ENCODE measurements at places on chromosomes 11 and 22. TPM values are rescaled to one million over a fixed set of nuclear protein-coding genes. Genes with fewer than 3 reads are reported as not detected.

Gene LIF
- total RNA-seq: 13.4 TPM

Gene CEND1
- total RNA-seq: not detected

Gene TRPM5
- total RNA-seq: 0.07 TPM

Gene ANO5
- 7.3 TPM for total RNA-seq

Gene OR2AG2
- total RNA-seq: 0.12 TPM

Gene CLDN5
- 4.9 TPM for total RNA-seq

Gene ZDHHC13
- 27.1 TPM for total RNA-seq

Gene INPP5J
- total RNA-seq: 3.5 TPM

Gene PARVG
- total RNA-seq: 0.96 TPM

Gene HOATZ
- total RNA-seq: not detected

Gene LRRC32
- 25.5 TPM for total RNA-seq

Gene PTH
- total RNA-seq: 1.4 TPM

DNA sequence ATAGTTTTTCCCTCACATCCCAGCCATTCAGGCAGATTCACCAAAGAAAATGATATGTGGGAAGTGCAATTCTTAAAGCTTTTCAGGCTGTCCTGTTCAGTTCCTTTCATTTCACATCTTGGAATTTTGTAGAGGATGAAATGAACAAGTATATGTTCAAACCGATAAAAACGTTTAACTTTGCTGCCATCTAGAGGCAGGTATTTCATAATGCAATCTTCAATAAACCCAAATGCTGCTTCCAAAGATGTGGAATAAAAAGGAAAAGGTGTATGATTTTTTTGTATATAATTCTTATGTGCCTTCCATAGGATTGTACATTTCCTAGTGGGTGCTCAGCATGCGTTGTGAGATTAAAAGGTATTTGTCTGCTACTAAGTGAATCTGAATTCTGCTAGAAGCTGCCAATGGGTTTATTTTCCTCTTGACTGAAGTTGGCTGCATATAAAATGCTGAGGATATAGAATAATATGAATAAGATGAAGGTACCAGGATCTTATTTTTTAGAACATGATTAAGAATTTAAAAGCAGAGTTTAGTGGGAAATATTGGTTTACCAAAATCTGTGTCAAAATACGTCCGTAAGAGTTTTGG is 199.3 kb downstream of the PGR start:
- peak; percentile 76 for DNase-seq

- DNase-seq: no peak
Observed at GRCh38 chr11:72141066-72141465, 5.5 kb downstream of the FOLR3 start.

DNA sequence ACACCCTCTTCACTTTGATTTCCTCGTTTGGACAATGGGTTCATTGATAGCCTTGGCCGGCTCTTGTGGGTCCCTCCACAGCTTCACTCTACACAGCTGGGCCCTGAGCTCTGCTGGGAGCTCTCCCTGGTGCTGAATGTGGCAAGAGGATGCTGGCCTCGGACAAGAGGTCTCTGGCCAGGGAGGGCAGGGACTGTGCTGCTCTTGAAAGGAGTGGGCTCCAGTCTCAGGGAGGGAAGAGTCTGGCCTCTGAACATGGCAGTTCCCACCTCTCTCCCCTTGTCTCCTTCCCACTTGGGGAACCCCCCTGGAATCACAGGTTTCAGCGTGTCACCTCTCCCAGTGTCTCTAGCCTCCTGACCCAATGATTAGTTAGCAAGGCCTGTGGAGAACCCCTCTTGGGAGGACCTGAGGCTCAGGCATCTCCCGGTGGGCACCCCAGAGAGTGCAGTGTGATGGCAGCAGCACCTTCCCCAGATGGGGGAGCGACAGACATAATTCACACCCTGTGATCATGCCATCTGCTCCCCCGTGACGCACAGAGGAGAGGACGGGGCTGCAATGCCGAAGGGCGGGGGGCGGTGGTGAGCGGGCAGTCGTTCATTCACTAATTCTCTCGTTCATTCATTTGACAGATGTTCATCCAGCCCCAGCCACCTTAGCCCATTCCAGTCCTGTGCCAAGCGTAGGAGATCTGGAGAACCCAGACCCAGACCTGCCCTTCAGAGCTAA is 2.8 kb upstream of the CABP7 start:
- peak; percentile 88 for DNase-seq

- peak; percentile 42 for DNase-seq
Observed at GRCh38 chr11:134261626-134262488, 8.5 kb downstream of the ACAD8 start.

DNA sequence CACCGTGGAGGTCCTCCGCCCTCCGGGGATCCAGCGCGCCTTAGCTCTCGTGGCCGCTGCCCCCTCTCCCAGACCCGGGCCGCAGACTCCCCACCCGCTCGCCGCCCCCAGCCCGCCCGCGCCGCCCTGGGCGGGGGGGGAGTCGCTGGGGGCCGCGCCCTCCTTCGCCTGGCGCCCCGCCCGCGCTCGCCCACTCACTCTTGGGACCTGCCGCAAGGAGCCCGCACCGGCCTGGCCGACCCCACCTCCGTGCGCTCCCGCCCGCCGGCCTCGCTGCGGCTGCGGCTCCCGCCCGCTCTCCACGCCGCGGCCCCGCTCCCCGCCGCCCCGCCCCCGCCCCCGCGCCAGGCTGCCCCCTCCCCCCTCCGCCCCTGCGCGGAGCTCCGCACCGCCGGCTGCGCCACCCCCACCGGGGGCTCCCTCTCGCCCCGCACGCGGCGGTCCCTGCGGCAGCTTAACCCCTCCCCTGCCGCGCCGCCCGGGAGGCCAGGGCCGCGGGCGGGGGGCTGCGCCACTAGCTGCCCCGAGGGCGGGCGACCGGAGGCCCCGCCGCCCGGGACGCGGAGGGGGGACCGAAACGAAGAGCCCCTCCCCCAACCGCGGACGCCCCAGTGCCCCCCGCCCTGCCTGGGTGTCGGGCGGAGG is 724 bp upstream of the RASGRP2 start:
- DNase-seq: no peak

- peak; percentile 61 for DNase-seq
Observed at GRCh38 chr22:20957102-20957682, 9.9 kb upstream of the AIFM3 start.

DNA sequence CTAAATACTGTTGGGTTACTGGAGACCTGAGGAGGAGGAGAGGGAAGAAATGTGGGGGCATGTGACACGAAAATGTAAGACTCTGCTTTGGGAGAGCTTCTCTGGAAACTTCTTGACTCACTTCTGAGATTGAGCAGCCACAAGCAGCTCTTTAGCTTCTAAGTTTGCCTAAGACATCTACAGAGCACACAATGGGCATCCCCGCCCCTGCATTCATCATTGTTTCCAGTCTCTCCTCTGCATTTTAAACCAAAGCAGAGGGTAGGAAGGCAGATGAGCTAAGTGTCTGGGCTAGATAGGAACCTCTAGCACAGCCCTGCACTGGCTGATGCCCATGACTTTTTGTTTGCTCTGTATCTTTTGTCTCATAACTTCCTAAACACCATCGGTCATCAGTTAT is 2.1 kb upstream of the OR52D1 start:
- DNase-seq: no peak

DNA sequence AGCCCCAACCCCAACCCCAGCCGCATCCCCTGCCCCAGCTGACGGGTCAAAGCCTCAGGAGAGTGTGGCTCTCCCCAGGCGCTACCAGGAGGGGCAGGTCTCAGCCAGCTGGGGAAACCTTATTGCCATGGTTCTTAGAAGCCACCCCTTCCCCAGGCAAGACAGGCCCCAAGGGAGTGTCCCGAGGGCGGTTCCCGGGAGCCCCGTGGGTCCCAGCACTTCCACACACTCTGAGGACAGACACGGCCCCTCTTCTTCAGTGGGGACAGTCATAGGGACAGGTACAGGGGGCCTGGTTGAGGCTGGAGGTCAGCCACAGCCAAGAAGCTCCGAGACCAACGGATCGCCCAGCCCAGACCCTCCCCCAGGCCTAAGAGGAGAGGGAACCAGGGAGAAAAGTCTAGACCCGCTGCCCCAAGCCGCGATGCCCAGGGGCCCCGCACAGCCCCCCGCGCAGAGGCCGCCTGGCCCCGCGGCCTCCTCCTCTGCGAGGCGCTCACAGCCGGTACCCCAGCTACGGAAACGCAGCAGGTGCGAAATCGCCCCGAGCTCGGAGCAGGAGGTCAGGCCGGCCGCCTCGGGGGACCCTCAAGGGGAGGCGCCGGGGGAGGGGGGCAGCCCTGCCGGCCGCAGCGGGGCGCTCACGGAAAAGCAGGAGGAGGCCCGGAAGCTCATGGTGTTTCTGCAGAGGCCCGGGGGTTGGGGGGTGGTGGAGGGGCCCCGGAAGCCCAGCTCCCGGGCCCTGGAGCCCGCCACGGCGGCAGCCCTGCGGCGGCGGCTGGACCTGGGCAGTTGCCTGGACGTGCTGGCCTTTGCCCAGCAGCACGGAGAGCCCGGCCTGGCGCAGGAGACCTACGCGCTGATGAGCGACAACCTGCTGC is 2.6 kb downstream of the KLHDC7B start:
- DNase-seq: no peak

DNA sequence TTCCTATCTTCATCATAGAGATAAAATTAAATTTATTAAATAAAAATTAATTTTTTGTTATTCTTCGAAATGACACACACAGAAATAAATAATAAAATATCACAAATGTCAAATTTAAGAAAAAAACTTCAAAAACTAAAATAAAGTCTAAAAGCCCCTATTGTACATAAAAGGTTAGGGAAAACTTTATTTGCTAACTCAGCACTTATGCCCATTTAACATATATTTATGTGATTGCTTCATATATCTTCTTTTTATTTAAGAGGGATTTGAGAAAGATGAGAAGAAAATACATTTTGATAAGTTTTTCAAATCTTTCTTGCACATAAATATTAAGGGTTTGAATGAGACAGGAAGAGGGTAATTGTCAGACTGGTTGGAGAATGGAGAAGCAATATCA is 2350.4 kb upstream of the RAG2 start:
- no peak for DNase-seq

DNA sequence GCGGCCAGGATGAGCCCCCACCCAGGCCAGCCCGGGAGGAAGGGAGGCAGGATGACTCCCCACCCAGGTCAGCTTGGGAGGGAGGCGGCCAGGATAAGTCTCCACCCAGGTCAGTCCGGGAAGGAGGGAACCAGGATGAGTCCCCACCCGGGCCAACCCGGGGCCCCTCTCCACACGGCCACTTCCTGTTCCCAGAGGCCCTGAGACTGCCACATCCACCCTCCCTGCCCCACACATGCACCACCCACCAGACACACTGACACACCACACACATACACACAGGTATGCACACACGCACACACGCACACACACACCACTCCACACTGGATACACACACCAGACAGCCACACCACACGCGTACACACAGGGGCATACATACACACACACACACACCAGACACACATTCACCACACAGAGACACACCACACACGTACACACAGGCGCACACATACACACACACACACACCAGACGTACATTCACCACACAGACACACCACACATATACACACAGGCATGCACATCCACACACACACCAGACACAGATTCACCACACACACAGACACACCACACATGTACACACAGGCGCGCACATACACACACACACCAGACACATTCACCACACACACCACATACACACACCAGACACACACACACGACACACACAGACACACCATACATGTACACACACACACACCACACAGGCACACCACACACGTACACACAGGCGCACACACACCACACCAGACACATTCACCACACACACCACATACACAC is 84.9 kb upstream of the PRR5 start:
- DNase-seq: no peak

GRCh38 chr22:44210722-44211121 is 30.0 kb downstream of the PARVG start:
- no peak for DNase-seq

GRCh38 chr11:92852229-92852628 is 117.2 kb upstream of the MTNR1B start:
- no peak for DNase-seq

- DNase-seq: no peak
Observed at GRCh38 chr11:44729063-44729462, 2.3 kb downstream of the TSPAN18 start.

- DNase-seq: no peak
Observed at GRCh38 chr11:36333468-36333867, 37.4 kb downstream of the PRR5L start.

GRCh38 chr22:37896181-37896592 is 9.9 kb upstream of the MICALL1 start:
- peak; percentile 76 for DNase-seq

GRCh38 chr11:61133956-61134662 is 27.1 kb downstream of the VPS37C start:
- no peak for DNase-seq
